CD14-positive monocyte (primary cell): ENCODE measurements at places on chromosomes 11 and 22.

GRCh38 chr11:41328324-41328723 is 131.1 kb downstream of the LRRC4C start:
- DNase-seq: no peak

DNA sequence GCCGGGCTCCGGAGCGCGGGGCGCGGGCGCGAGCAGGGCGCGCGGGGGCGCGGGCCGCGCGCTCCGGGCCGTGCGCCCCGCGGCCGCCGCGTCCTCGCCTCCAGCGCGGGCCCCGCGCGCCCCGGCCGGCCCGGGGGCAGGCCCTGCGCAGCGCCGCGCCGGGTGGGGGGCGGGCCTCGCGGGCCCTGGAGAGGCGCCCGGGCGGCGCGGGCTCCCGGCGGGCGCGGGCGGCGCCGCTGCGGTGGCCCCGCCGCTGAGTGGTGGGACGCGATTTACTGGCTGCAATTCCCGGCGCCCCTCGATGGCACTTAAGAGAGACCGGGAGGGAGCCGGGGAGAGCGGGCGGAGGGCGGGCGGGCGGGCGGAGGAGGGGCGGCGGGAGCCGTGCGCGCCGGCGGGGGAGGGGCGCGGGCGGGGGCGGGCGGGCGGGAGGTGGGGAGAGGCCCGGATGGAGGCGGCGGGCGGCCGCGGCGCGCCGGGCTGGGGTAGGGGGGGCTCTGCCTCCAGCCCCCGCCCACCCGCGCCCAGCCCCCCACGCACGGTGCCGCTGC is 73.2 kb upstream of the TCF20 start:
- no peak for DNase-seq

DNA sequence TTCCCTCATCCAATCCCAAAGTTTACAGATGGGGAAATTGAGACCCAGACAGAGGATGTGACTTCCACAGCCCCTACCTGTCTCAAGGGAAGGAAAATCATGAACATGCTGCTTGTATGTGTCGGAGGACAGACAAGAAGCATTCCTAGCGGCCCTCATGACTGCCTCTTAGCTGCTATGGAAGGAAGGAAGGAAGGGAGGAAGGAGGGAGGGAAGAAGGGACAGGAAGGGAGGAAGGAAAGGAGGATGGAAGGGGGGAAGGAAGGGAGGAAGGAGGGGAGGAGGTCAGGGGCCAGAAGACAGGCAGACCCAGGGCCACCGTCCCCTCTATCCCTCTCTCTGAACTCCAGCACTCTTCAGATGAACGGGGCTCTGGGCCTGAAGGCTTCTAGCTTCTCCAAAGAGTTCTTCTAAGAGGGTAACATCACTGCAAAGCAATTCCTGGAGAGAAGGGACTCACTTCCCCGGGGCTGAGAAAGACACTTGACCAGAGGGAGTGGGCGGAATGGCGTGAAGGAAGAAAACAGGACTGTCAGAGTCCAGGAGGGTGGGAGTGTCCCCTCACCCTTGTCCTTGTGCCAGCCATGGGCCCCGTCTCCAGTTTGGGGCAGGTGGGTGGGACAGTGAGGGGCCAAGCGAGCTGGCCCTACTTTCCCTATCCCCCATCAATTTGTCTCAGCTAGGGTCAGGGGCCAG is 149.4 kb downstream of the FEZ1 start:
- no peak for DNase-seq

DNA sequence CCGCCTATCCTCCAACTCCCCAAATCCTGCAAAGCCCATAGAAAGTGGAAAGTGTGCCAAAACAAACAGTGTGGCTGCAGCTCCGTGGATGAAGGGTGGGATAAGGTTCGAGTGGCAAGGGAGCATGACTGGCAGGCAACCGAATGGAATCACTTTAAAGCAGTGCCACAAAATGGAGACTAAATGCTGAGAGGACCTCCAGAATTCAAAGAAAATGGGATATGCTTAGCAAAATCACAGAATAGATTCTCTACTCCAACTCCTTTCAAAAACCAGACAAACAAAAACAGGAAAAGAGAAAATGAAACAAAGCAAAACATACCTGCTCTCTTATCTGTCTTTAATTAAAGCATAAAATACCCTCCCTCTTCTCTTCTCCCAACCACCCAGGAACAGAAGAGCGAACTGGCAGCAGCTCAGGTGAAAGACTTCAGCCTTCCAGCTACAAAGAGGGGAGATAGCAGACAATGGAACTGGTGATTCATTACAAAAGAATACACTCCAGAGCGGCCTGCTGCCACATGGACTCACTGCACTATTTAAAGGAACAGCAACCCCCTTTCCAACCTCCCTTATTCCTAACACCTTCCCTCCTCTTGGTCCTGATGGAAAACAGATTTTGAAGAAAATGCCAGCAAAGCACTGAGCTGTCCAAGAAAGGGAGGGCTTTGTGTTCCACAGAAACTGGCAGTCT is 118.5 kb downstream of the APOL5 start:
- no peak for DNase-seq

GRCh38 chr11:87097582-87097981 is 59.8 kb downstream of the TMEM135 start:
- peak; percentile 19 for DNase-seq

- DNase-seq: no peak
Observed at GRCh38 chr11:64607381-64607985, 16.5 kb downstream of the SLC22A12 start.

DNA sequence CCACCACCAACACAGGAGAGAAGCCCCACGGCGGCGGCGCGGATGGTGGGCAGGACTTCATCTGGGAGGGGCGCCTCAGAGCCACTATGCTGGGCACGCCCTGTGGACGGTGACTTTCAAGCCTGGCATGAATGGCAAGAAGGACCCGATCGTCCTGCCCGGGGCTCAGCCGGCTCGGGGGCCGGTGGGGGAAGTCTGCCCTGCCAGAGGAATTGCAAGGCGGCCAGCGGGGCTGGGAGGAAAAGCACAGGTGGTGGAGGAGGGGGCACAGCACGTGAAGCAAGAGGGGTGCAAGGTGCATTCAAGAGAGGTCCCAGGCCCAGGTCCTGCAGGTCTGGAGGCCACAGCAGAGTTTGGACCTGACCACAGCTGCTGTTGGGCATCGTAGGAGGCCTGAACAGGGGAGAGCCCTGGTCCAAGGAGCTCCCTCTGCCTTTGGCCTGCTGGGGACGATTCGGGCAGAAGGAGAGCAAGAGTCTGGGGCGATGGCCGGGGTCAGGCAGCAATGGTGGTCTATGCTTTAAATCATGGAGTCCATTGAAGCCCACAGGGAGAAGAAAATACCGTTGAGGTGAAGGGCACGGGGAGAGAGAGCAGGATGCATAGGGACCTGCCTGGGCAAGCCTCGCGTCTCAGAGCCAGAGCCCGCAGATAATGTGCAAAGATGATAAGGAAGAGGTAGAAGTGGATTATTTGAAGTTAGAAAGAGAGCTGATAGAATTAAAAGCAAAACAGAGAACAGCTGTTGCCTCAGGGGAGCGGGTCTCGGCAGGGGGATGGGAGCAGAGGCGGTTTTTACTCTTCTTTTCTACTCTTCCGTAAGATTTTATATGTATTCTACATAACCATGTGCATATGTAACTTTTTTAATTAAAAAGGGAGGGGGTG is 82.6 kb upstream of the SHISAL1 start:
- DNase-seq: no peak

DNA sequence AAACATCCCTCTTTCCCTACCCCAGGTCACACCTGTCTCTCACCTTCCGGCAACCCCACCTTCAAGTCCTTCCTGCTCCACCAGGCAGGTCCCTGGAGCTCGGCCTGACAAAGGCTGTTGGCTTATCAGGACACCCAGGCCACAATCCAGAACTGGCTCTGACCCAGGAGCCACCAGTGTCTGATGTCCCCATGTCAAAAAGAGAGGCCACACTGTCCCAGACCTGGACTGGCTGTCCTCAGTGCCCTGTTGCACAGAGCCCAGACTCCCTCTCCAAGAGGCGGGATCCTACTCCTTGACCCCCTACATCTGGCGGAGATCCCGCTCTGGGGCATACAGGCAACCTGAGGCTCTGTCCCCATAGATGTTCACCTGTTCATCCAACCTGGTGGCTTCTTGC is 116.0 kb downstream of the MN1 start:
- DNase-seq: no peak

DNA sequence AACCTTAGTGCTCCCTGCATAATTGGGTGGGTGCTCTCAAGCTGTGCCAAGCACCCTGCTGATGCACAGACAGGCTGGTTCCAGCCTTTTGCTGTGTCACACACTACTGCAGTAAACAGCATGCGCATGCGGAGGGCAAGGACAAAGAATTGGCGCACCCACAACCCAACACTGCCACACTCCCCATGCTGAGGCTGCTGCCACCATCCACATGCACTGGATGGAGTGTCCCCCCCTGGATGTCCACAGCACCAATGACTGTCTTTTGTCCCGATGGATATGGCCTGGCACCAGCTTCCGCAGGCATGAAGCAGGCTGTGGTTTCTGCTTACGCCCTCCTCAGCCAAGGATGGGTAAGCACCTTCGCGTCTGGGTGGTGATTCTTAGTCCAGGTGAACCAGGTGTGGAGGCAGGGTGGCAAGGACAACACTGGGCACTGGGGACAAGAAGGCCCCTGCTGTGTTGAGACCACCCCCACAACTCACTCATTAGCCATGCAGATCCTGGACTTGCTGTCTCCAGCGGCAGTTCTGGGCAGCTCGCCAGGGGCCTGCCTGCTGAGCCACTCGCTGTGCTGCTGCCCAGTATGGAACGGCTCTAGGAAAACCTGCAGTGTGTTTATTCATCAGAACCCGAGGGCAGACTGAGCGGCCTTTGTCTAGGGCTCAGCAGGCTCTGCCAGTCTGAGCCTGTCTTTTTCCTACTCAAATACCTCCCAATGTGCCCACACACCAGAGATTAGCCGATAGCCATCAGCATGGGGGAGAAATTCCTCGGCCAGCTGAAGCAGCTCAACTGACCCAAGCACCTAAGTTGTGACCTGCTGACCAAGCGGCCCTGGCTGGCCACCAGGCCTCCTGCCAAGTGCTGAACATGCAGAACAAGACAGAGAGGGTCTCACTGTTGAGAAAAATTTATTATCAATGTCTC is 8.2 kb upstream of the NAP1L4 start:
- DNase-seq: no peak

- DNase-seq: no peak
Observed at GRCh38 chr22:42560781-42561180, 7.0 kb downstream of the SERHL2 start.
